Stimulated activated CD4-positive, alpha-beta T cell treated with anti-CD3 and anti-CD28 coated beads, TNF-alpha, amount 100 ng/mL, for 4 hours (primary cell): ENCODE measurements at places on chromosomes 7 and 10.

- no peak for DNase-seq
Measured at GRCh38 chr10:77007834-77008233, 629.8 kb downstream of the KCNMA1 start.

DNA sequence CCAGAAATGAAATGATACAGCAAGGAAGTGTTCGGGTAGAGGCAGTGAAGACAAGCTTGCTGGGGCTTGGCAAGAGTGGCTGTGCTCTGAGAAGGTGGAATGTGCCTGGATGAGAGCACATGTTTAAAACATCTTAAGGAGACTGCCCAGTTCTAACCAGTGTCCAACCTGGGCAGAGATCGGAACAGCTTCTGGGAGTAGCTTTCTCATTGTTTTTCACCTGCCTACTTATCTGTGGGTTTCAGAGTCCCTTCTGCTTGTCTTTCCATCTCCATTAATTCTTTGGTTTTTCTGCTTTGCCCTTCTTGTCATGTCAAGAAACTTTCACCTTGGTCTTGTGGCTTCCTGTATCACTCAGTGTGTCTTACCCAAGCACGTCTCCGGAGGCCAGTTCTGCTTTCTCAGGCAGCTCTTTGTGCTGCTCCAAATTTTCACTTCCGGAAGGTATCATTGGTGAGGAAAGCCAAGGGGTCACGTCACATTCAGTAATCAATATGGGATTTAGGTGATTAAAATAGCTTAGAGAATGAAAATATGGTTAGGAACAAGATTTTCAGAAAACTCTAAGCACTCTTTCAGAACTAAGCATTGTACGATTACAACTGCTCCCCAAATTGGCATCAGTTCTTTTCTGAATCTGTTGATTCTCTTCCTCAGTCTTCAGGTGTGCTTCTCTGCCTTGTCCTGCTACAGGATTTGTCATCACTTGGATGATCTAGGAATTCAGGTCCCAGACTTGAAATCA is 5.5 kb upstream of the LAMB4 start:
- DNase-seq = no peak

DNA sequence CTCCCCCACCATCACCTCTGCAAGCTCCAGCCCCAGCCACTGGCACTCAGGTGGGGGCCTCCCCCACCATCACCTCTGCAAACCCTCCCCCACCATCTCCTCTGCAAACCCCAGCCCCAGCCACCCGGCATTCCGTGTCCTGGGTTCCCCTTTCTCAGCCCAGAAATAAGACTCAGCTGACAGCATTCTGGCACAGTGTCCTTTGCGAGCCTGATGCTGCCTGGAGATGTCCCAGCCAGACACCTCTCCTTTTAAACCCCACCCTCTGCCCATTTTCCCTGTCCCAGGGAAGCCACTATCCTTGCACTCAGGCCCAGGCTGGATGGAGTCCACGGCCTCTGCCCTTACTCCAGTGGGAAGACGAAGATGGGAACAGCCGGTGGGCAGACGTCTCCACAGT is 49.8 kb downstream of the ELFN1 start:
- DNase-seq = no peak

- DNase-seq = no peak
Measured at GRCh38 chr7:37786741-37787569, 61.4 kb upstream of the NME8 start.

DNA sequence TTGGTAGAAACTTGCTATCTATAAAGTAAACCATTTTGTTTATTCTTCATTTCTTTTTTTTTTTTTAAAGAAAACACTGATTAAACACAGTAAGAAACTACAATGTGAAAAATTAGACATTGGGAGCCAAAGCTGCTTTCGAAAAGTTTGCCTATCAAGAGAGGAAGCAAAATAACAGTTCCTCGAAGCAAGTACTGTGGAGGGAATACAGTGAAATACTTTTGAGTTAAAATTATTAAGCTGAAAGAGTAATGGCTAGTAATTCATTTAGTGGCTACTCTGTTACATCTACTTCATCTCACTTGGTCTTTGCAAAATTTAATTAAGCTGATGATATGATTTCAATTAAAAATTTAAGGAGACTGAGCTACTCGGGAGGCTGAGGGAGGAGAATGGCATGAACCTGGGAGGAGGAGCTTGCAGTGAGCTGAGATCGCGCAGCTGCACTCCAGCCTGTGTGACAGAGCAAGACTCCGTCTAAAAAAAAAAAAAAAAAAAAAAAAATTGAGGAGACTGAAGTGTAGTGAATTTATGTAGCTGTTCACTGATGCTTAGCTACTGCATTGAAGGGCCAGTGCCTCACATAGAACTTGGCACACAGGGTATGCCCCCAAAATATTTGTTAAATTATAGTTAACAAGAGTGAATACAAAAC is 982.1 kb upstream of the MBL2 start:
- no peak for DNase-seq

GRCh38 chr7:155752756-155753445 is 59.4 kb downstream of the SHH start:
- DNase-seq = no peak

DNA sequence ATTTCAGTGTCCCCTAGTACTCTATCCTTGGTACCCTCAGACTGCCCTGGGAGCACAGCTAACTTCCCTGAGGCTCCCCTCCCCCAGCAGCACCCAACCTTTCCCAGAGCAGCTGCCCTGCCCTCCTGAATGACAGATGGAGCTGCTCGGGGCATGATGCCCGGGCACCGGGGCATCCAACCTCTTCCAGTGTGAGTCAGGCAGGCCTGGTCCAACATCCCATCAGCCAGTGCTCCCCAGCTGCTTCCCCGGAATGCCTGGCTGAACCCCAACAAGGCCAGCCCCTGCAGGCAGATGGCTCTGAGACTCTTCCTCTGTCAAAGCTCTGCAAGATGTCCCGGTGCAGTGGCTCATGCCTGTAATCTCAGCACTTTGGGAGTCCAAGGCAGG is 11.9 kb upstream of the TSPAN15 start:
- DNase-seq = no peak

- peak; percentile 73 for DNase-seq
Measured at GRCh38 chr10:86710987-86711512, 42.7 kb downstream of the LDB3 start.

DNA sequence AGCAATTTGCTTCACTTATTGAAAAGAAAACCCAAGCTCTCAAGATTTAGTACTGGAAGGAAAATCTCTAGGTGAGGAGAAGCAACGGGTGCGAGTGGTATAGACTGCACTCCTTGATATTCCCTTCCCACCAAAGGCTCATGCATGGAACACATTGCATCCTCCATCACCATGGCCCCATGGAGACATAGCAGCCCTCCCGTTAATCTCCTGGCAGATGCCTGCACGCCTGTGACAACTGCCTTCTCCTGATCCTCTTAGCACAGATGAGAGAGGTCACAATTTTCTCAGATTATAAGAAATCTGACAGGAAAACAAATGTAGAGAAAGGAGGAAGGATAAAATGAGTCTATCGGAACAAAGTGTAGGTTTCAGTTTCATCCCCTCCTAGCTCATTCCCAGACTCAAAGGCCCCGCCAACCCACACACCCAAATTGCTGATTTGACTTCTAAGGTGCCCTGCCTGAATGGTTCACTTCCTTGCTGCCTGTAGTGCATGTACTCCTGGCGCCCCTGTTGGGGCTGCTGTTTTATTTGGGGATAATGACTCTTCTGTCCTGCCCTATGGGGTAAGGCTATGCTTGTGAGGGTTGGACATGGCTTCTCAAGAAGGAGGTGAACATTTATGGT is 50.0 kb downstream of the PLXNA4 start:
- DNase-seq = no peak

DNA sequence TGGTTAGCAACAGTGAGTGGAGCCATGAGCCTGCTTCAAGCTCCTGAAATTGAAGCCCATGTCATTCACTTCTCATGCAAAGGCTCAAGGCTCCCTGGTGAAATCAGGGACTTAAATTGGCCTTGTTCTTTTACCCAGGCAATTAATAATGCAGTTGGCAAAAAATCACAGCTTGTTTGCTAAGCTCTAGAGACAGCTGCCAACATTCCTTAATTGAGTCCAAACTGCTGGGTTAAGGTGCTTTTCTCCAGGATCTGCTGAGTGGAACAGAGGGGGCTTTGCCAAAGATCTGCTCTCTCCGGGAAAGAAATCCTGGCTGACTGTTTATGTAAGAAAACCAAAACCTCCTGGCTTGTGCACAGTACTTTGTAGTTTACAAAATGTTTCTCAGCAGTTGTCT is 257.6 kb upstream of the GHITM start:
- DNase-seq = no peak

DNA sequence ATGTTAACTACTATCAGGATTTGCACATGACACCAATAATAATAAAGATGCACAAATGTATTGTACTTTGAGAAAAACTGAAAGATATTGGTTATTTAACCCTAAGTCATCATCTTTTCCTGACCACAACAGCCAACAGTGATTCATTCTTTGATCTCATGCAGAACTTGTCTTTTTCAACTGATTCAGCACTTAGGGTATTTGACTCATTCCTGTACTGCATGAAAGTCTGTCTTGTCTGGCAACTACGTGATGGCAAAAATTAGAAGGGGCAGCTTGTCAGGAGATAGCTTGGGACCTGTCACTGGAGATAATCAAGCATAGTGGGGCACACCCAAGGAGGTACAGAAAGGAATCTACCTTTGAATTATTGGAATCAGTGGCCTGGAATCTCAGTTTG is 77.8 kb upstream of the LRRC17 start:
- DNase-seq = no peak

- DNase-seq = no peak
Measured at GRCh38 chr10:13658264-13658663, 71.5 kb downstream of the PRPF18 start.

DNA sequence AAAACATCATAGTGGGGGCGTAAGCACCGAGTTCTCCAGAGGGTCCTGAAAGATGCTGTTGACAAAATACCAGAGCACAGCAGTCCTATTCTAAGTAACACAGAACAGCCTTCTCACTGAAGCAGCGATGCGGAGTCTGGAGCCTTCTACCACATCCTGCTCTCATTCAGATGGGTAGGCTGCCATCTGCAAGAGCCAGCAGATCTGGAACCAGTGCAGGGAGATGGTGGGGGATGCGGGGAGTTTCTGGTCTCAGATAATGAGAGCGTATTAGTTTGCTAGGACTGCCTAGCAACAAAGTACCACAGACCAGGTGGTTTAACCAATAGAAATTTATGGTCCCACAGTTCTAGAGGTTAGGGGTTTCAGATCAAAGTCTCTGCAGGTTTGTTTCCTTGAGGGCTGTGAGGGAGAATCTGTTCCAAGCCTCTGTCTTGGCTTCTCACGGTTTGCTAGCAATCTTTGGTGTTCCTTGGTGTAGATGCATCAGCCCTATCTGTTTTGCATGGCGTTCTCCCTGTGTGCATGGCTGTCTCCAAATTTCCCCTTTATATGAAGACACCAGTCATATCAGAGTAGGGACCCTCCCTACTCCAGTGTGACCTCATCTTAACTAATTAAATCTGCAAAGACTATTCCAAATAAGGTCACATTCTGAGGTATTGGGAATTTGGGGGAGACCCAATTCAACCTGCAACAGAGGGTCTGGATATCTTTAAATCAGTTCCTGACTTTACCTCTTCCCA is 52.0 kb upstream of the STEAP1B start:
- no peak for DNase-seq

GRCh38 chr7:8143151-8143874 is 118.7 kb downstream of the ICA1 start:
- no peak for DNase-seq
